ENCODE measurements at places on chromosomes 2 and 18.

DNA sequence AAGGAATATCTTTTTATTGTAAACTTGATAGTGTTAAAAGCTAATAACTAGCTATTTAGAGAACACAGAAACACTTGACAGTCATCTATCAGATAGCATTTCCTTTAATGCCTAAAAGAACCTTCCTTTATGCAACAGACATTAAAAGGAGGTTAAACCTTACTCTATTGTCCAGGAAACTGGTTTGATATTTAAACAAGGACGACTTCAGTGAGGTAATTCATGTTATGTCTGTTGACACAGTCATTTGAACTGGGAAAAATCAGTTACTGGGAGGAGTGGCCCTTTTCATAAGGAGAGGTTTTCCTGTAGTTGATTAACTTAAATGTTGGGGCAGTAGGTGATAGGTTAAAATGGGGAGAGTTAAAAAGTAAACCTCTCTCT lies 6.7 kb downstream of the TGIF1 start:
- no peak for DNase-seq

DNA sequence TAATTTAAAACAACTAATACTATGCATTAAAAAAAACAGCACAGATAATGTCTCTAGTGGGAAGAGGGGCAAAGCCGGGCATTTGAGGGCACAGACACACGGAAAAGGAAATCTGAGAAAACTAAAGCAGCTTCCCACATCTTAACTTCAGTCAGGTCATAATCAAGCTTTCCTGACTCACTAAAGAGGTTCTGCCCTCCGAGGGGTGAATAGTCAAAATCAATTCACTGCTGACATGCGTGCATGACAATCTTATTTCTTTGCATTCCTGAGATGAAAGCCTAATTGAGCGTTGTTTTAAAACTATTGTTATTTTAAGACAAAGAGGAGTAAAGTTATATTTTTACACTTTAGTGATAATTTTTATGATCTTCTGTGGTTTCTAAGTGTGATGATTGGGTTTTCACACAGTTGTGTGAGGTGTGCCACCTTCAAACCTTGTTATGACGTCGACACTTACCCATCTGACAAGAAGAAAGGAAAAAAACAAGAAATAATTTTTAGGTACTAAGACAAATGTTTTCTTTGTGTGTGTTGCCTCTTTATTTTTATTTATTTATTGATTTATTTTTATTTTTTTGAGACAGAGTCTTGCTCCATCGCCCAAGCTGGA lies 90.9 kb downstream of the GATA6 start:
- no peak for DNase-seq

GRCh38 chr2:230681171-230681545 lies 31.5 kb upstream of the CAB39 start:
- no peak for DNase-seq

GRCh38 chr2:31693882-31694281 lies 113.1 kb upstream of the SRD5A2 start:
- DNase-seq: no peak

GRCh38 chr2:84881581-84882413 lies 913 bp upstream of the TRABD2A start:
- peak; percentile 67 for DNase-seq

- DNase-seq: peak; percentile 81
Observed at GRCh38 chr18:58682429-58683069, 11.3 kb downstream of the MALT1 start.

Measured in kidney capillary endothelial cell (primary cell).